Activated CD4-positive, alpha-beta memory T cell treated with anti-CD3 and anti-CD28 coated beads for 36 hours (primary cell): ENCODE measurements at places on chromosomes 11 and 22. TPM values are rescaled to one million over a fixed set of nuclear protein-coding genes. Genes with fewer than 3 reads are reported as not detected.

The SYT13 gene
- total RNA-seq = not detected

The ARSA gene
- 23.9 TPM for total RNA-seq

The HPX gene
- total RNA-seq = 0.56 TPM

The GTSE1 gene
- total RNA-seq = 39.9 TPM

The A4GALT gene
- not detected for total RNA-seq
